Fibroblast of skin of right biceps (primary cell): ENCODE measurements at places on chromosomes 16 and 17.

DNA sequence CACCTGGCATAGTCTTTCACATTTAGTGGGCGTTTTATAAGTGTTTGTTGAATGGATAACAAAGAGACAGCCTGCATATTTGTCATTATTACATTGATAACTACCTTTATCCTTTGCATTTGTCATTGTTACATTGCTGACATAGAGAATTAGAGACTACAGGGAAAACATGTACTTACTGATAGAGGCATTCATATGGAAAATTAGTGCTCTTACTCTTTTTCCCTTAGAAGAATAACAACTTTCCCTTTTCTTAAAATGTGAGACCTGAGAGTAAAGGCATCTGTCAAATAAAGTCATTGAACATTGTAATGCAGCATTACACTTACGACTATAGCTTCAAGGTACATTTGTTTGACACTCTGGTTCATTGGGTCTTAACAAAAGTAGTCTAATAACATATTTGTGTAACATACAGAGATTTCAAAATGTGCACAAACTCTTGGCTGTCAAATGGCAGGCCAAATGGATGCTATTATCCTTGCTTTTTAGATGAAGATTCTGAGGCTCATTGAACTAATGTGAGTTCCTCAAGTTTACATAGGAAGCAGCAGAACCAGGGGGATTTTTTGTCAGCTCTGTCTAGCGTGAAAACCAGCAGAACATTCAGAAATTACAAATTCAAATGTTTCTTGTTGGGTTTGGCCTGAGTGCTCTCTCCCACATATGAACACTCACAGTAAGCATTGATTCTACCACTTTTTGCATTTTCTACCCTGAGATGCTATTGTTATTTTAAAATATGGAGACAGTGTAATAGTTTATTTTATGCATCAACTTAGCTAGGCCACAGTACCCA lies 28.5 kb downstream of the SMIM36 start:
- no peak for DNase-seq

DNA sequence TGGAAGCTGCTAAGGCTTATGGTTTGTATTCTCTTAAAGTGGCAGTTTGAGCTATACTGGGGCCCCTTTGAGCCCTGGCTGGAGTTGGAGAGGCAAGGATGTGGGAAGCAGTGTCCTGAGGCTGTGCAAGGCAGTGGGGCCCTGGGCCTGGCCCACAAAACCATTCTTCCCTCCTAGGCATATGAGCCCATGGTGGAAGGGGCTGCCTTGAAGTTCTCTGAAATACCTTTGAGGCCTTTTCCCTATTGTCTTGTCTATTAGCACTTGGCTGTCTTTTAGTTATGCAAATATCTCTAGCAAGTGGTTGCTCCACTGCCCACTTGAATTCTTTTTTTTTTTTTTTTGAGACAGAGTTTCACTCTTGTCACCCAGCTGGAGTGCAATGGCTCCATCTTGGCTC lies 119.2 kb downstream of the PCTP start:
- no peak for DNase-seq

DNA sequence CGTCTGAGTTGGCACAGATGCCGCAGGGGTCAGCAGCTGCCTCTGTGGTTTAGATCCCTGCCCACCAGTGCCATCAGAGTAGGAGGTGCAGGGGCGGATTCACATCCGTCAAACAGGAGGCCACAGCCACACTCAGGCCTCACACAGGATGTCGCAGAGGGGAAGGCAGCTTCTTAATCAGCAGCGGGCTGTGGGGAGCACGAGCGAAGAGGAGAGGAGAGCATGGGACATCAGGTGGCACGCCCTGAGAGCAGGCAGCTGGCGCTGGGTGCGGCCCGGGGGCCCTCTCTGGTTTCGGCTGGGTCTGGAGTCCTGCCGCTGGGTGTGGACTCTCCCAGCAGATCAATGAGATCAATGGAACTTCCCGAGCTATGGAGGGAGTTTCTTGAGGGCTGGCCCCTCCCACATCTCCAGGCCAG lies 9.6 kb downstream of the LLGL2 start:
- no peak for DNase-seq

DNA sequence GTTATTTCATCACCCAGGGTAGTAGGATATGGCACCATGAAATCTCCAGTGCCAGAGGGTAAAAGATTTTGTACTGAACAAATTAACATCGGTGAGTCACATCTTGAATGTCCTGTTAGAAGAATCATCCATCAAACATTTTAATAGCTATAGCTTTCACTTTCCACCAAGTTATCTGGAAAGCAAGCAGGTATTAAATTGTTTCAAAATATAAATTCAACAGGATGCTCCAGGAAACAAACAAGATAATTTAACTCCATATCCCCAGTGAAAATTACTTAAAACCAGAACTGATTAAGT lies 2.4 kb downstream of the VEZF1 start:
- DNase-seq, result peak; percentile 51

GRCh38 chr16:61671161-61671560 lies 365.1 kb downstream of the CDH8 start:
- no peak for DNase-seq

- DNase-seq, result no peak
These were observed 29.6 kb upstream of the HNF1B start for GRCh38 chr17:37774504-37774903.
